ENCODE measurements at places on chromosomes 6 and 20.

DNA sequence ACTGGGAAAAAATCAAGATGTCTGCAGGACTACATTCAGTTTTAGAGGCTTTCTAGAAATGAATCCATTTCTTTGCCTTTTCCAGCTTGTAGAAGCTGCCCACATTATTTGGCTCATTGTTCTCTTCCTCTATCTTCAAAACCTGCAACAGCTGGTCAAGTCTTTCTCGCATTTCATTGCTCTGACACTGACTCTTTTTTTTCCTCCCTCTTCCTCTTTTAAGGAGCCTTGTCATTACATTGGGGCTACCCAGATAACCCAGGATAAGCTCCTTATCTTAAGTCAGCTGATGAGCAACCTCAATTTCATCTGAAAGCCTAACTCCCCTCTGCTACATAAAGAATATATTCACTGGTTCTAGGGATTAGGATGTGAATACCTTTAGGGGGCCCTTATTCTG is 53.2 kb upstream of the CEP162 start:
- H3K27ac ChIP-seq = no peak overlapping the region
- H3K4me3 ChIP-seq = no peak overlapping the region
- H3K4me1 ChIP-seq = no peaks in the 10 kb centered on the region
- H3K27me3 ChIP-seq = no peaks in the 10 kb centered on the region
- no peak for DNase-seq

GRCh38 chr6:13454286-13455221 is 32.8 kb downstream of the GFOD1 start:
- H3K4me3 ChIP-seq = no peak overlapping the region
- H3K27me3 ChIP-seq = no peaks in the 10 kb centered on the region
- no peak for DNase-seq
- peaks cover 3% of the 10 kb centered on the region for H3K4me1 ChIP-seq

GRCh38 chr6:139597771-139598755 is 223.6 kb upstream of the CITED2 start:
- H3K4me3 ChIP-seq = no peak overlapping the region
- H3K36me3 ChIP-seq = no peaks in the 10 kb centered on the region
- H3K27me3 ChIP-seq = peaks cover 2% of the 10 kb centered on the region
- no peak for DNase-seq

DNA sequence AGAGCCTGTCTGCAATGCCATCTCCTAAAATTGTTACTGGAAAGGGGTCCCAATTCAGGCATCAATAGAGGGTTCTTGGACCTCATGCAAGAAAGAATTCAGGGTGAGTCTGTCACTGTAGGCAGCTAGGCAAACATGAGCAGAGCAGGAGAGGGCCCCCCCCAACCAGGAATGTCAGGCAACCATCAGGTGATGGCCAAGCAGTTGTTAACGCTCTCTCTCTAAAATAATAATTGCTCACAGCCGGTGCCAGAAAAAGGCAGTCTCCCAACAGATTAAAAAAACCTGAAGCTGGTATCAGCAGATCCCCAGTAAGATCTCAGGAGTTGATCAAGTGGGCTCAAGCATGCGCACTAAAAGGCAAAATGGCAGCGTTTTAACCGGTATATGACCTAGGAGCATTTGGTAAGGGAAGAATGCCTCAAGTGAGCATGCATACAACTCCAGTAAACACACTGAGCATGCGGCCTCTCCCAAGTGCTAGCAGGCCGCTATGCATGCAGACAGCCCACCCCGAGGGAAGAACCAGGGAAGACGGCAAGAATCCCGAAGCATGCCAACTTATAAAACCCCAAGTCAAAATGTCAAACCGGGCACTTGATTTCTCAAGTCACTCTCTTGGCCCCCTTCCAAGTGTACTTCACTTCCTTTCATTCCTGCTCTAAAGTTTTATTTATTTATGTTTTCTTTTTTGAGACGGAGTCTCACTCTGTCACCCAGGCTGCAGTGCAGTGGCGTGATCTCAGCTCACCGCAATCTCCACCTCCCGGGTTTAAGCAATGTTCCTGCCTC is 44.0 kb upstream of the RNGTT start:
- no peaks in the 10 kb centered on the region for H3K36me3 ChIP-seq
- H3K4me1 ChIP-seq = no peaks in the 10 kb centered on the region
- H3K4me3 ChIP-seq = no peak overlapping the region
- no peaks in the 10 kb centered on the region for H3K27me3 ChIP-seq

DNA sequence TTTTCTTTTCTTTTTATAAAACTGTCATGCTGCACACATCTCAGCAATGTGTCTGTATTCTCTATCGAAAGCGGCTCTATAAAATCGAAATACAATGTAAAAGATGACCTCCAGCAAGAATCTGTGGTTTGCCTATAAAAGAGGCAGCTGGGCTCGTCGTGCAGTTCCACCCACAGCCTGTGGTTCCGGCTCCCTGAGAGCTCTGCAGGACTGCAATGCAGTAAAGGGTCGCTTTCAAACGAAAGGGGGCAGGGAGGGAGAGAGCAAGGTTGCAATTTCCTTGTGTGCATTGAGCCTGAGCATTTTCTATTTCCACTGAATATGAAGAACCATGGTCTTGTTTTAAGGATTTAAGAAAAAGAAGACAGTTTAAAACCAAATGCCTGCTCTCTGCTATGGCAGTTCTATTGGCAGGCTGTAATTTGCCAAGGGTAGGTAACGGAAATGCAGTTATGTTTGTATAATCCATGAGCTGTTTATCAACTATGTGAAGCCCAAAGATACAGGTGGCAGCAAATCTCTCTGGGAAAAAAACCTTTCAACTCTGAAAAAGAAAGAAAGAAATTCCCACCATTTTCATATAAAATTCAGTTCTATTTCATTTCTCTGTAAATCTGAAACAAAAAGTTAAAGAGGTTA is 236.5 kb downstream of the HACE1 start:
- DNase-seq = peak; percentile 43
- H3K27me3 ChIP-seq = no peaks in the 10 kb centered on the region
- H3K27ac ChIP-seq = no peak overlapping the region
- no peak overlapping the region for H3K4me3 ChIP-seq
- peaks cover 4% of the 10 kb centered on the region for H3K4me1 ChIP-seq

DNA sequence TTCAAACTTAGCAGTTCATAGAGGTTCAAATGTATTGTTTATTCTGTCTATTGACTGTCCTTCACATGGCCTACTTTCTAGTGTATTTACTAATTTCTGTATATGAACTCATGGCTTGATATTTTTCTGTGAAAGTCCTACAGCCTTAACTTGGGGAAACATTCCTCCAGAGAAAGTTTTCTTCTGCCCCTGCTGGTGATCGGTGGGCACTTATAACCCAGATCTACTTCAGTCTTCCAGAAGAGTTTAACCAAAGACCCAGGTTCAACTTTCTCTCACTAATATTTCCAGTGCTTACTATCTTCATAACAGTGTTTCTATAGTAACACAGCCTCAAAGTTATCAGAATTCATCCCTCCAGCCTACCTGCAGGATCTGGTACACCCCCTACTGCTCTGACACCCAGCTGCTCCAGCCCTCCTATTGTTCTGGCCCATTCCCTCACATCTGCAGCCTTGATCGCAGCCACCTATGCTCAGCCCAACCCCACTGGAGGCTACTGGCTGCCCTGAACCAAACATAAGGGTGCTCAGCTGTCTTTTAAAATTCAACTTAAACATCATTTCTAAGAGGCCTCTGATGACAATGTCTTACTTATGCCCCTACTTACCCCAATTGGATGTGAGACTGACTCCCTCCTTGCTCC is 72.3 kb downstream of the TBX18 start:
- H3K36me3 ChIP-seq = no peaks in the 10 kb centered on the region
- no peak for DNase-seq
- H3K27ac ChIP-seq = no peak overlapping the region
- no peak overlapping the region for H3K4me3 ChIP-seq

DNA sequence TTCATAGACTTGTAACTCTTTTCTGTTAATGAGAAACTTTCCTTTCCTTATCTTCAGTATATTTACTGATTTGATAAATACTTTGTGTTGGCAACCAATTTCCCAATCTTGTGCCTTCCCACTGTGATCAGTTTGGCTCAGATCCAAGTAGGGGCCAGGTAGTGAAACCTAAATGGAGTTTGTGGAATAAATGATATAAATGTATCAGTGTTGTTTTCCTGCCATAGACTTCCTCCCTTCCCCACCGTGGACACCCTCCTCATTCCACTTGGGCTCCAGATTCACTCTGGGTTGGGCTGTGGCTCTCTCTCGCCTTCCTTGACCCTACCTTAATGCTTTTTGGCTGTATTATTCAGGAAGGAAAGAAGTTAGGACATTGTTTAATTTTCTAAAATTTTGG is 1.3 kb downstream of the ZKSCAN3 start:
- H3K27ac ChIP-seq = no peak overlapping the region
- peaks cover 13% of the 10 kb centered on the region for H3K4me1 ChIP-seq
- no peak for DNase-seq
- no peaks in the 10 kb centered on the region for H3K36me3 ChIP-seq

- peaks cover 2% of the 10 kb centered on the region for H3K27me3 ChIP-seq
- H3K4me3 ChIP-seq = no peak overlapping the region
- DNase-seq = no peak
- no peaks in the 10 kb centered on the region for H3K36me3 ChIP-seq
- no peaks in the 10 kb centered on the region for H3K4me1 ChIP-seq
These were observed 241.5 kb upstream of the RNF24 start for GRCh38 chr20:4256874-4257273.

DNA sequence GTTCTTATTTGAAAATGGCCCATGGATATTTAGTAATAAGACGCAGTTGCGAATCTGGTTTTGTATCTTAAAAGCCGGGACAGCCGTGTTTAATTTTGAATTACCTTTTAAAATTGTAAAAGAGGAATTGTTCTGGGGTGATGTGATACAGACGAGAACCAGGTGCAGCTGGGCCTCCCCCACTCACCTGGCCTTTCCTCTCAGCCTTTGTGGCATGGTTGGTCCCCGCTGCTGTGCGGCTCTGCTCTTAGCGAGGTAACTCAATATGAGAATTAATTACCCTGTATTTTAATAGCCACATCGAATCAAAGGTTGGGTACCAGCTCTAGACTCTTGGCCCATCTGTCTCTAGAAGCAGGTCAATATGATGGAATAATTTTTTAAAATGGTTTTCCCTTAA is 56.5 kb upstream of the DACT2 start:
- H3K36me3 ChIP-seq = peaks cover 6% of the 10 kb centered on the region
- peaks cover 9% of the 10 kb centered on the region for H3K4me1 ChIP-seq
- no peak for DNase-seq
- H3K27ac ChIP-seq = no peak overlapping the region
- no peak overlapping the region for H3K4me3 ChIP-seq

DNA sequence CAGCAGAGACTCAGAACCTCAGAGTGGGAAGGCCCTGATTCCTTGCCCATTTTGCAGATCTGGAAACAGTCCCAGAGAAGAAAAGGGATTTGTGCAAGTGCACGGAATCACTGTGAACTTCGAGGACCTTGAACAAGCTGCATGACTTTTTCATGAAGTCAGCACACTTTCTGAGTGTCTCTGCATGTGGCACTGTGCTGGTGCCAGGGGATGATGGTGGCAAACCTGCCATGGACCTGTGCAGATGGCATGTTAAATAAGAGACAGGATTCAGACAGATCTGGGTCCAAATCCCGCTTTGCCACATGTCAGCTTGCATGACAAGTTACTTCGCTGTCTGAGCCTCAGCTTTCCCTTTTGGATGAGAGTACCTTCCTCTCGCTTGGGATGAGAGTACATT is 26.8 kb downstream of the ZNF831 start:
- no peaks in the 10 kb centered on the region for H3K36me3 ChIP-seq
- H3K27ac ChIP-seq = no peak overlapping the region
- no peak for DNase-seq
- no peak overlapping the region for H3K4me3 ChIP-seq

- H3K4me3 ChIP-seq = no peak overlapping the region
- H3K36me3 ChIP-seq = peaks cover 4% of the 10 kb centered on the region
- H3K27me3 ChIP-seq = peaks cover 6% of the 10 kb centered on the region
These were observed 114.0 kb downstream of the BFSP1 start for GRCh38 chr20:17417225-17417624.

GRCh38 chr6:25155211-25155610 is 124.0 kb upstream of the CARMIL1 start:
- H3K27me3 ChIP-seq = no peaks in the 10 kb centered on the region
- H3K4me1 ChIP-seq = no peaks in the 10 kb centered on the region
- peaks cover 20% of the 10 kb centered on the region for H3K36me3 ChIP-seq
- DNase-seq = no peak
- H3K4me3 ChIP-seq = no peak overlapping the region
- H3K27ac ChIP-seq = no peak overlapping the region

GRCh38 chr6:80276861-80277260 is 170.4 kb downstream of the BCKDHB start:
- peaks cover 2% of the 10 kb centered on the region for H3K4me1 ChIP-seq
- H3K27me3 ChIP-seq = no peaks in the 10 kb centered on the region
- no peaks in the 10 kb centered on the region for H3K36me3 ChIP-seq
- H3K27ac ChIP-seq = no peak overlapping the region

- H3K27me3 ChIP-seq = peaks cover 1% of the 10 kb centered on the region
- H3K4me3 ChIP-seq = no peak overlapping the region
- no peak for DNase-seq
These were observed 112.0 kb downstream of the ISM1 start for GRCh38 chr20:13333036-13333435.

- peaks cover 31% of the 10 kb centered on the region for H3K27me3 ChIP-seq
- peaks cover 38% of the 10 kb centered on the region for H3K4me1 ChIP-seq
- H3K27ac ChIP-seq = no peak overlapping the region
- DNase-seq = no peak
- H3K4me3 ChIP-seq = peak overlapping the region; percentile 55
These were observed 5.8 kb downstream of the TUBB start for GRCh38 chr6:30725713-30726505.

DNA sequence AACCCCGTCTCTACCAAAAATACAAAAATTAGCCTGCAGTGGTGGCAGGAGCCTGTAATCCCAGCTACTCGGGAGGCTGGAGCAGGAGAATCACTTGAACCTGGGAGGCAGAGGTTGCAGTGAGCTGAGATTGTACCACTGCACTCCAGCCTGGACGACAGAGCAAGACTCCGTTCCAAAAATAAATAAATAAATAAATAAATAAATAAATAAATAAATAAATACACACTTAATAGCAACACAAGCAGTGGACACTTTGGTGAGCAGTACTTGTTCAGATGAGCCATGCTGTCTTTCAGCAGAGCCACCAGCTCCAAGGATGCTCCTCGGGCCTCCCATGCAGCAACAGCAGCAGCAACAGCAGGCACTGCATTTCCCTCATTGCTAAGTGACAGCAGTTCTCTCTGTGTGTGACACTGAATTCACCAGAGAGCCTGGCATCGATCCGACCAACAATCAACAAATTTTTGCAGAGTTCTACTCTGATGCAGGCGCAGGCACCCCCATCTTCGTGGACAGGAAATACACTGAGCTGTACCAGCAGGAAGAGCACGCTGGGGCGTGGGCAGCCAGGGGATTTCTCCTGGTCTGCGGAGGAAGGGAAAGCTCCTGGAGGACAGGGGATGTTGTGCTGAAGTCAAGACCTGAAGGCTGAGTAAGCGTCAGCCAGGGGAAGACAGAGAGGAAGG is 54.0 kb upstream of the SNX9 start:
- peak overlapping the region; percentile 44 for H3K4me3 ChIP-seq
- H3K36me3 ChIP-seq = peaks cover 14% of the 10 kb centered on the region
- peaks cover 10% of the 10 kb centered on the region for H3K4me1 ChIP-seq
- DNase-seq = no peak
- H3K27me3 ChIP-seq = peaks cover 9% of the 10 kb centered on the region

GRCh38 chr6:154933181-154933827 is 61.8 kb upstream of the TIAM2 start:
- DNase-seq = no peak
- H3K4me3 ChIP-seq = no peak overlapping the region
- H3K27me3 ChIP-seq = no peaks in the 10 kb centered on the region
- peaks cover 25% of the 10 kb centered on the region for H3K4me1 ChIP-seq
- no peak overlapping the region for H3K27ac ChIP-seq

GRCh38 chr6:617456-618100 is 39.3 kb downstream of the HUS1B start:
- peaks cover 4% of the 10 kb centered on the region for H3K36me3 ChIP-seq
- peaks cover 14% of the 10 kb centered on the region for H3K4me1 ChIP-seq
- H3K4me3 ChIP-seq = no peak overlapping the region
- H3K27ac ChIP-seq = no peak overlapping the region
- peaks cover 2% of the 10 kb centered on the region for H3K27me3 ChIP-seq

Data from glutamatergic neuron (in vitro differentiated cells).